Fibroblast of skin of left quadriceps (primary cell): ENCODE measurements at places on chromosomes 6 and 20.

DNA sequence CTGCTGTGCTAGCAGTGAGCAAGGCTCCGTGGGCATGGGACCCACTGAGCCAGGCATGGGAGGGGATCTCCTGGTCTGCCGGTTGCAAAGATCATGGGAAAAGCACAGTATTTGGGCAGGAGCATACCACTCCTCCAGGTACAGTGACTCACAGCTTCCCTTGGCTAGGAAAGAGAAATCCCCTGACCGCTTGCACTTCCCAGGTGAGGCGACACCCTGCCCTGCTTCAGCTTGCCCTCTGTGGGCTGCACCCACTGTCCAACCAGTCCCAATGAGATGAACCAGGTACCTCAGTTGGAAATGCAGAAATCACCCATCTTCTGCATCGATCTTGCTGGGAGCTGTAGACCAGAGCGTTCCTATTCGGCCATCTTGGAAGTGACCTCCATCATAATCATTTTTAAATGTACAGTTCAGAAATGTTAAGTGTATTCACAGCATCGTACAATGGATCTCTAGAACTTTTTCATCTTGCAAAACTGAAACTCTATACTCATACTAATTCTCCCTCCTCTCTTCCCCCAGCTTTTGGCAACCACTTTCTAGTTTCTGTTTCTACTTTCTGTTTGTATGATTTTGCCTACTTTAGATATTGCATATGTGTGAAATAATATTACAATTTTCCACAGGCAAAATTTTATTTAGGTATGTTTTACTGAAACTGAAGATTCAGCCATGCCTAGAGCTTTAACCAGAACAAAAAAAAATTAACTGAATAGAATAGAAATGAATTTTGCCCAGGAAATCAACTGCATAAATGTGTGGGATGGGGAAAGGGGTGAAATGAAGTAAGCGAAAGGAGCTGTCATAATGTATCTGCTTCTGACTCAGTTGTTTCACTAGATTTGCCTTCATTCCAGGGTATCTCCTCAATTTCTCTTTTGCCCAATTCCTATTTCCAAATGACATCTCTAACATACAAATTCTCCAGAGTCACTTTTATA, 100.0 kb downstream of the RWDD2A start:
- no peak for DNase-seq

DNA sequence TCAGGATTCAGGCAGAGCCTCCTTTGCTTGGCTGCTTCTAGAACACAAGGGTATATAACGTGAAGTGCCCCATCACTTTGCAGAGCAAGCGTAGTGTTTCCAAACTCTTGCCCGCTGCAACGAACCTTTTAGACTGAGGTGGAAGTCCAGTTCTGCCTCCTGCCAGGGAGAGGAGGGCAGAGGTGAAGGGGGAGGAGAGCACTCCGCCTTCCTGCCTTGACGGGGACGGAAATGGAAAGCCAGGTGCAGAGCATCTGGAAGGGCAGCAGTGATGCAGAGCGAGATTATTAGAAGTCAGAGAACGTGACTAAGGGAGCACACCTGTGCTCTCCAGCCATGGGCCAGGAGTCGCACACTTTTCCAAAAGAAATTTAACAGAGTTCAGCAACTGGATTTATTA, 63.4 kb downstream of the RREB1 start:
- no peak for DNase-seq

- peak; percentile 41 for DNase-seq
Observed at GRCh38 chr20:34150306-34151000, 38.4 kb upstream of the EIF2S2 start.

DNA sequence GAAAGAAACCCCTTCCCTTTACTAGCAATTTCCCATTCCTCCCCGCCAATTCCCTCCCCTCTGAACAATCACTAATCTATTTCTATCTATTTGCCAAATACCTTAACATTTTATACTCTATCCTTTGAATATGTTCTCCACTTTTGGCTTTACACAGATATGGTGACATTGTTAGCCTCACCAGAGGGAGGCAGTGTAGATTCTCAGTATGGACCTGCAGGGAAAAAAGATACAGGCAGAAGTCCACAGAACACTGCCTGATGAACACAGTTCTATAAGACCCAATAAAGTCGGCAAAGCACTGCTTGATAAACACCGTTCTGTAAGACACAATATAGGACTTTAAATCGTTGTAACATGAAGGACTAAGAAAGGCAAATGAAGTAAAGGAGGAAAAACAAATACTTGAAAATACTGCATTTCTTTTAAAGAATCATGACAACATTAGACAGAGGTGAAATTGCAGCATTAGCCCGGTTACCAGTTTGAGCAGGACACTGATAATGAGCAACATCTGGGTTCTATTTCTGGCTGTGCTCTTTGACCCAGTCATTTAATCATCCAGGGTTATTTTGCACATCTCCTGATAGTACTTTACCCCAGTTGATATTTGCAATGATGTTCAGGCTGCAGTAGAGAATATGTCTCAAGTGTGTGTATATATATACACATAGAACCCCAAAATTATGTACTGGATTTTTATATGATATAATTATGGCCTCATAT, 296.8 kb downstream of the UTRN start:
- no peak for DNase-seq

- no peak for DNase-seq
Observed at GRCh38 chr6:35392111-35392702, 49.8 kb downstream of the PPARD start.

DNA sequence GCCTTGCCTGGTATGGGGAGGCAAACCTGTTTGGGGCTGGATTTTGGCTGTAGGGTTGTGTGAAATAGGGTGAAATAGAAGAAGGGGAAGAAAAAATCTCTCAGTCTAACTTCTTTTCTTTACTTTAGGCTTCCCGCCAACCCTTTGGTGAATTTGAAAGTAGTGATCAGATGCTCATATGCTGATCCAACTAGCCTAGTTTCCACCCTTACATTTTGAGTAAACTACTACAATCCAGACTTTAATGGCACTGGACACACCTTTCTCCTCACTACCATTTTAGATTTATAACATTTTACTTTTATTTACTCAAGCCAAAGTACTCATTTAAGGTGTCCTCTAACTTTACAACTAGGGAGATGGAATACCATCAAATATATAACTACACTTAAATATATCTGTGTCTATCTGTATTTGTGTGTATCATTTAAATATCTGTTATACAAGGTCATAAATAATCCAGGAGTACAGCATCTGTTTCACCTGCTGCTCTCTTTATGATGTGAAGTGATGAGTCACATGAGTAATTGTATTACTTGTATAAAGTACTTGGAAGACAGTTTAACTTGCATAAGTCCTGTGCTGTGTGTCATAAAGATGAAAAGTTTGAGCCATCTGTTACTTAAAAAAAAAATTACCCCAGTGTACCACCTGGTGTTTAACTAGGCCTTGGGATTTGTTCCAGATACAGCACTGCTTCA, 172.1 kb downstream of the CDKAL1 start:
- DNase-seq: no peak

DNA sequence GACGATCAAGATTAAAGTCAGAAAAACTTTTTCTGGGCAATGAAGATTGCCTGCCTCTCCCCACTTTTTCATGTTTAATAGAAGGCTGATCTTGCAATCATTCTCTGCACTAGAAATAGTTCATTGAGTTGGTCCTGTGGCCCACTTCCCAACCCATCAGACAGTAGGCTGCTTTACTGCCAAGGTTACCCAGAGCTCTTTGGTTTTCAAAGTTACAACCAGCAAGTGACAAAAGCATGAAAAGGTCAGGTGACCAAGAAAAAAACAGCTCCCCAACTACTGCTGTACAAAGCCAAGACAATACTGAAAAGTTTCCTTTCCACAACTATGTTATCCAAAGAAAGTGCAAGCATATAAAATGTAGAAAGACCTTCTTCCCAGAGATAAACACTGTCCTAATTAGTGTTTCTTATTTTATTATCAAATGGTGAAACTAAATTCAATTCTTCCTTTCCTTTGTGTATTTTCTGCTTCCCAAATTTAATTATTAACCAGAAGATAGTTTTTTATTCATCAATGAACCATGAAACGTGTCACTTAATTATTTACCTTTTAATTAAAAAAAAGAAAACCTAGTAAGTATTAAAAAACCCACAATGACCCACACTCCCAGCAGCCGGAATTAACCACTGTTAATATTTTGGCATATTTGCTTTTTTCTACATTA, 16.6 kb downstream of the DNAAF9 start:
- DNase-seq: no peak
